ENCODE measurements at places on chromosomes 16 and 17.

GRCh38 chr17:80145076-80146075, 1.6 kb downstream of the EIF4A3 start:
- DNase-seq: no peak

GRCh38 chr16:1346422-1347285, 5.0 kb downstream of the TSR3 start:
- no peak for DNase-seq

DNA sequence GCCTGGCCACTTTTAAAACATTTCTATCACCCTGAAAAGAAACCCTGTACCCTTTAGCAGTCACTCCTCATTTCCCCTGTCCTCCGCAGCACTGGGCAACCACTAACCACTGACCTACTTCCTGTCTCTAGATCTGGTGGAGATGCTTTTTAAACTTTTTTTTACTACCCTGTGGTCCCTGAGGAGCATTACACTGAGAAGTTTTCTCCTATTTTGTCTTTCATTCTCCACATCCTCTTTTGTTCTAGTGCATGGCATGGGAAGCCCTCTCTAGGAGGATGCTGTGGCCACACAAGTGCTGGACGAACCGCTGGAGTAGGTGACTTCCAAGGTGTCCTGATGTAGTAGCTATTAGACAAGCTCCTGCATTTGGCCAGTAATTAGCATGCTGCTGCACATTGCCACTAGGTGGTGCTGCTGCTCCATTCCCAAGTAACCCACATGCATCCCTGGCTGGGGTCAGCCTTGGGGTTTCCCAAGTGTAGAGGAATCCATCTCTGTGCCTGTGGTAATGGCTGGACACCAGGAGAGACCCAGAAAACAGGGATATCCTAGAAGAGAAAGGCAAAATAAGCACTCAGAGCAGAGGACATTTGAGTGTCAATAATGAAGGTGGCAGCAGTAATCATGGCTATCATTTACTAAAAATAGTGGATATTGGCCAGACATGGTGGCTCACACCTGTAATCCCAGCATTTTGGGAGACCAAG, 143.8 kb upstream of the CRHR1 start:
- DNase-seq: peak; percentile 47

DNA sequence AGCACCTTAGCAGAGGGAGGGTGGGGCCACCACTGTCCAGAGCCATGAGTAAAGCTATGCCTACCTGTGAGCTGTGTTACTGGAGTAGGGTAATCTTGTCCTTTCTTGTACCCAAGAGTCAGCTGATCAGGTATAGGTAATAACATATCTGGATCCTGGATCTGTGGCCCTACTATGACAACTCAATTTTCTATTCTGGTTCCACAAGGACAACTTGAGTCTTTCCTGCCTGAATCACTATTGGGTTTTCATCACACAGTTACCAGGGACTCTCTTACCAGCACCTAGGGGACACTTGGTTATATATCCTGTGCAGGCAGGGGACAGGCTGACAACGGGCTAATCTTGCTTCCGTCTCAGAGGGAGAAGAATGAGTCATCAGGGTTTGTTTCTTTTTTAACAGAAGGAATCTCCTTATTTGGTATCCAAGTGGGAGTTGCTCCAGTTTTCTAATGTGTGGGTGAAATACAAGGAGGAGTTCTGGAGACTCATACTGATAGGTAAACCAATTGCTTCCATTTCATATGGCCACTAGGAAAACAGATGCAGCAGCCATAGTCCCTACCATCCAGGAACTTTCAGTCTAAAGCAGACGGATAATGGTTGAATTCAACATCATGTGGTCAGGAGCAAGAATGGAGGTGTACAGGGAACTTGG, 6.8 kb downstream of the ZNF267 start:
- peak; percentile 46 for DNase-seq

GRCh38 chr16:66906916-66907836, 11.5 kb downstream of the CDH16 start:
- DNase-seq: no peak

- no peak for DNase-seq
Measured at GRCh38 chr16:3980253-3981111, 100.0 kb upstream of the CREBBP start.

DNA sequence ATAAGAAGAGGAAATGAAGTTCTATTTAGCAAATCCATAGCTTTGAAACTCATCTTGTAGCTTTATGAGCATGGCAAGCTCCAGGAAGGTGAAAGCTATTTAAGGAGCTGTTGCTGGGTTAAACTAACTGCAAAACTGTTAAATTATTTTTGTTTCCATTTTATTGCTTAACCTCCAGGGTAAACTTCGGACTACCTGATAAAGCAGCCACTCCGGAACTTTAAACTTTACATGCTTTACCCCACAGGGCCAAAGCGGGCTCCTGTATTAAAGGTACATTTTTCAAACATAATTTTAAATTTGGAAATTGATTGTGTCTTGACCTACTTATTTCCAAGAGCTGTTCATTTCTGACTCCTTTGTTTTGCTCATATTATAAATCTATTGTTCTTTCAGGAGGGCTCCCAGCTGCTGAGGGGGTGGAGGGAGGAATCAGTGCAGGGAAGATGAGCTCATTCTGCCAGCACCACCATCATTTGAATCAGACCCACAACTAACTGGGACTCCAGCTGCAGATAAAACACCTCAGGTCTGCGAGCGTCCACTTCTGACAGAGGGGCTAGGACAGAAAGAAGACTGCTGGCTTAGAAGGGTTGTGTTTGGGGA, 157.9 kb downstream of the IRX3 start:
- no peak for DNase-seq

GRCh38 chr17:1055751-1056645, 59.1 kb downstream of the TIMM22 start:
- peak; percentile 15 for DNase-seq

DNA sequence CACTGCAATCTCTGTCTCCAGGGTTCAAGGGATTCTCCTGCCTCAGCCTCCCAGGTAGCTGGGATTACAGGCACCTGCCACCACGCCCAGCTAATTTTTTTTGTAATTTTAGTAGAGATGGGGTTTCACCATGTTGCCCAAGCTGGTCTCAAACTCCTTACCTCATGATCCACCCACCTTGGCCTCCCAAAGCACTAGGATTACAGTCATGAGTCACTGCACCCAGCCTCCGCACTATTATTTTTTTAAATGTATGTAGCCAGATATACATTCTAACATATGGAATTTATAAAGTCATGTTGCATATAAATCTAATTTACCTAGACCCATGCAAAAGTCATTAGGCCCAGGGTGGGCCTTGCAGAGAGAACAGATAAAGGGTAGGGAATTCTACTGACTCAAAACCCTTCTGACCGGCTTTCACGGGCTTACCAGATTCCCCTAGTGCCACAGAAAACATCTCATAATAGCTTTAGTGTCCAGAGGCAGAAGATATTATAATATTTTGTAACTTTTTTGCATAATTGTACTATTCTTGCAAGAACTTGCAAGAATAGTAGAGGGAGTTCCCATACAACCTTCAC, 20.5 kb upstream of the HELZ start:
- no peak for DNase-seq

GRCh38 chr16:86888231-86889053, 310.1 kb downstream of the FOXL1 start:
- DNase-seq: no peak

- no peak for DNase-seq
Measured at GRCh38 chr16:11111150-11111549, 144.9 kb downstream of the SOCS1 start.

DNA sequence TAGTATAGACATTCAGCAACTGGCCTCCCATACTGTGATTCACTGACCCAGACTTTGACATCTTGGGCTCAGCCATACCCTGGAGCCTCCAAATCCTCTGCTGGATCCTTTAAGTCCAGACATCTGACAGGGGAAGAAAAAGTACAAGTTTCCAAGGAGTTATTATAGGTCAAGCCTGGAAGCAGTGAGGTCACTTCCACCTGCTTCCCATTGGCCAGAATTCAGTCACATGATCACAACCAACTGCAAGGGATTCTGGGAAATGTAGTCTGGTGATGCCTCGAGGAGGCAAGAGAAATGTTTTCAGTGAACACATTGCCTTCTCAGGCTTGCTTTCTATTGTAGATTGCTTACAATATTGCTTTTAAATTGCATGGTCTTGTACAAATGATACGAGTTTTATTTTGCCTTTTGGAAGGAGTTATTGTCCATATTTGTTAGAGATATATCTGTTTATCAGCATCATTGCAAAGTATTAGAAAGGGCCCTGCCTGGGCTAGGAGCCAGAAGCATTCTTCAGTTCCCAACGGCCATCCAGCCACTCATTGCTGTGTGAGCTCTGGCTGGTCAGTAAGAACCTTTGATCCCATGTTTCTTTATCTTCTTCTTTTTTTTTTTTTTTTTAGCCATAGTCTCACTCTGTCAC, 696.9 kb downstream of the WWOX start:
- DNase-seq: no peak

DNA sequence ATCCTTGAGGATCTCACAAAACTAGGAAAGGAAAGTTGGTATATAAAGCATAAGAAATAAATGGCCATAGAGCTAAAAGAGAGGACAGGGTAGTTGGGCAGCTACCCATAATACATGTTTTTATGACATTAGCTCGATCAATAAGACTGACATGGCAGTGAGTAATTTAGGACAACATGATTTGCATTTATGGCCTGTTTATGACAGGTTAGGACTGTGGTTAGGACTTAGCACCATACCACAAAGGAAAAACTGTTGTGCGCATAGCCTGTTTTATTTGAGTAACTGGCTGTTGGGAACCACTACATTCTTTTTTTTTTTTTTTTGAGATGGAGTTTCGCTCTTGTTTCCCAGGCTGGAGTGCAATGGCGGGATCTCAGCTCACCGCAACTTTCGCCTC, 18.0 kb upstream of the TRIM37 start:
- DNase-seq: no peak
